ENCODE measurements at places on chromosomes 4 and X.

DNA sequence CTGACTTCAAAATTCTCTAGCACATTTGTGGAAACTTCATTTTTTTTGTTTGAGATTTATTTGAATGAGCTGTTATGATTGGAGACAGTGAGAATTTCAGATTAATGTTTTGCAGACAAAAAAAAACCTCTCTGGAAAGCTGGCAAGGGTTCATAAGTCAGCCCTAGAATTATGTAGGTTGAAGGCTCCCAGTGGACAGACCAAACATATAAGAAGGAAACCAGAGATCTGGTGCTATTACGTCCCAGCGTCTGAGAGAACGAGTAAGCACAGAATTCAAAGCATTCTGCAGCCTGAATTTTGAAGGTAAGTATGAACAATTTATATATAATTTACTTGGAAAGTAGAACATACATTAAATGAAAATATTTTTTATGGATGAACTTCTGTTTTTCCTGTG lies at the start of gene AGTR2:
AGTR2 (plus strand) TSS at position 234 of the 400 bp plus-strand sequence. CDS start 1,537 bp downstream, outside the sequence.
- DNase-seq = no peak

GRCh38 chr4:4392501-4393183 lies 5.7 kb downstream of the NSG1 start:
- no peak for DNase-seq

GRCh38 chr4:139314047-139314800 lies 11.9 kb upstream of the NDUFC1 start:
- no peak for DNase-seq

- no peak for DNase-seq
Measured at GRCh38 chr4:112270640-112271421, 14.9 kb downstream of the TIFA start.
